Right renal cortex interstitium (tissue), 3 donors: ENCODE measurements at places on chromosomes 7 and 10.

GRCh38 chr10:117552701-117553141 lies 10.2 kb downstream of the EMX2 start:
- DNase-seq, result no peak

DNA sequence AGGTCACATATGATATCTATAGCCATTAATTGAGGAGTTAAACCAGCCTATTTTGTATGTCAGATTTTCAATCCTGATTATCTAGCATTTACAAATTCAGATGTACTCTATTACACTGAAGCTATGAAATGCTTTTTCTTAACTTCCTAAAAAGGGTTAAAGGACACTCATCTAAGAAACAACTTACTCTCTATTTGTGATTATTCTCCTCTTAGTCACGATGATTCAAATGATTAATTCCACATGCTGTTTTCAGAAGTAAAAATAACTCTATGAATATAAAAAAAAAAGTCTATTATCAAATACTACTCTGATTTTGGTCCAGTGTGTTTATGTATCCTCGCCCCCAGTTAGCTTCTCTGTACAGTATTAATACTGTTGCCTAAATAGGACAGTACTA lies 1199.9 kb downstream of the GATA3 start:
- DNase-seq, result no peak

- DNase-seq, result no peak
Measured at GRCh38 chr7:50749896-50750295, 32.8 kb downstream of the GRB10 start.

DNA sequence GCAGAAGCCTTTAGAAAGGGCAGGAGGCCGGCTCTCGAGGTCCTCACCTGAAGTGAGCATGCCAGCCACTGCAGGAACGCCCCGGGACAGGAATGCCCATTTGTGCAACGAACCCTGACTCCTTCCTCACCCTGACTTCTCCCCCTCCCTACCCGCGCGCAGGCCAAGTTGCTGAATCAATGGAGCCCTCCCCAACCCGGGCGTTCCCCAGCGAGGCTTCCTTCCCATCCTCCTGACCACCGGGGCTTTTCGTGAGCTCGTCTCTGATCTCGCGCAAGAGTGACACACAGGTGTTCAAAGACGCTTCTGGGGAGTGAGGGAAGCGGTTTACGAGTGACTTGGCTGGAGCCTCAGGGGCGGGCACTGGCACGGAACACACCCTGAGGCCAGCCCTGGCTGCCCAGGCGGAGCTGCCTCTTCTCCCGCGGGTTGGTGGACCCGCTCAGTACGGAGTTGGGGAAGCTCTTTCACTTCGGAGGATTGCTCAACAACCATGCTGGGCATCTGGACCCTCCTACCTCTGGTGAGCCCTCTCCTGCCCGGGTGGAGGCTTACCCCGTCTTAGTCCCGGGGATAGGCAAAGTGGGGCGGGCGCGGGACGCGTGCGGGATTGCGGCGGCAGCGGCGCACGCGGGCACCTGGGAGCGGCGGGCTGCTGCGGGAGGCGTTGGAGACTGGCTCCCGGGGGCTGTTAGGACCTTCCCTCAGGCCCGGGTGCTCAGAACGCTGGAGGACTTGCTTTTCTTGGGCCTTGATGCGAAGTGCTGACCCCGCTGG lies at the start of gene FAS:
FAS (plus strand) TSS at position 415 of the 777 bp plus-strand sequence; CDS start at position 494, 79 bp downstream.
- DNase-seq, result no peak

DNA sequence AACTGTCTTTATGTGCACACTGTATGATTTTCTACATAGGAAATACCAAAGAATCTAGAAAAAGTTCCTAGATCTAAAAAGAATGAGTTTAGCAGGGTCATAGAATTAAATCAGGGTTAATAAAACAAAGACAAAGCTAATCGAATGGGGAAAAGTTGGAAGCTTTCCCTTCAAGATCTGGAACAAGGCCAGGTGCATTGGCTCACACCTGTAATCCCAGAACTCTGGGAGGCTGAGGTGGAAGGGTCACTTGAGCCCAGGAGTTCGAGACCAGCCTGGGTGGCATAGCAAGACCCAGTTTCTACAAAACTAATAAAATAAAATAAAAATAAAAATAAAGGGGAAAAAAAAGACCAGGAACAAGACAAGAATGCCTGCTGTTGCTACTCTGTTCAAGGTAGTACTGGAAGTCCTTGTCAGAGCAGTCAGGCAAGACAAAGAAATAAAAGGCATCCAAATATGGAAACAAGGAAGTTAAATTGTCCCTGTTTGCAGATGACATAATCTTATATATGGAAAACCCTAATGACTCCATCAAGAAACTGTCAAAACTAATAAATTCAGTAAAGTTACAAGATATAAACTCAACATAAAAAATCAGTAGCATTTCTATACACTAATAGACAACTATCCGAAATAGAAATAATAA lies 76.1 kb upstream of the RHEB start:
- no peak for DNase-seq

DNA sequence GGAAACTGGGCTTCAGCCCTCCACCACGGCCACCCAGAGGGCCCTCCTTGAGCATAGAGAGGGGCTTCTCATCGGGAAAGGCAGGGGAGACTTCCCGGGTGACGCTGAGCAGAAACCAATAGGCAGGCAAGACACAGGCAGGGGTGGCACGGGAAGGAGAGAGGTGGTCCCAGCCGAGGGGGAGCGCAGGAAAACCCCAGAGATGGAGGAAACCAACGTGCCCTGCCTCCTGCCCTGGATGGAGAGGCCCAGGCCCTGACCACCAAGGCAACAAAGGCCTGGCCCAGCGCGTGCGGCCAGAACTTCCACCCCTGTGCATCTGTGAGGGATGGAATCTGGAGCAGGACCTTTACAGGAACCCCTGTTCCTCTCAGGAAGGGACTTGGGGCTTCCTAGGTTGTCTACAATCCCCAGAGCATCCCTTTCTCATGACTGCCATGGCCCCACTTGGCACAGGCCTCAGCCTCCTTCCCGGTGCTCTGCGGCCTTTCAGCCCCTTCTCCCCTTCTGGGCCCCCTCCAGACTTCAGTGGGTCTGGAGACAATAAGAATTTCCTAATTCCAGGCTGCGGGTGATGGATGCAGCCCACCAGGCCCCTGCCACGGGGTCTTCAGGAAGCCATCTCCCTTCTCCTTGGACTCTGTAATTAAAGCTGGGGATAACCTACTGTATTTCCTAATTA lies 137.0 kb upstream of the RET start:
- no peak for DNase-seq

- DNase-seq, result no peak
Measured at GRCh38 chr7:106571563-106571962, 89.4 kb downstream of the CCDC71L start.

GRCh38 chr7:149595541-149595940 lies 97.9 kb upstream of the ZNF746 start:
- DNase-seq, result no peak

- no peak for DNase-seq
Measured at GRCh38 chr10:60828489-60828852, 50.2 kb downstream of the CDK1 start.

DNA sequence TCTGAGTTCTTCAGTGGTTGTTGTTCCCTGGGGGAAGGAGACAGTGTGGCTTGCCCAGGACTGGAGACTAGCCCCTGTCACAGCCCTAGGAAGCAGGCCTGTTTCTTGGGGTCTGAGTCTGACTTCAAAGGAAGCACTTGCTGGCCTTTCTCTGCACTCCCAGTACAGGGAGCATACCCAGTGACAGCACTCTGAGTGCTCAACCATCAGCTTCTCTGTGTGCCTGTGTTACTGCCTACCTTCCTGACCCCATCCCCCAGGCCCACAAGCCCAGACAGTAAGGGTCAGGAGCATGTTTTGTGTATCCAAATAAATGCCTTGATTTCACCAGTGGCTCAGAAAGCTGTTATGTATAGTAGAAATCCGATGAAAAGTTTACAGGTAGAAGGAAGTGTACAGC lies 48.9 kb downstream of the OGDH start:
- DNase-seq, result no peak

DNA sequence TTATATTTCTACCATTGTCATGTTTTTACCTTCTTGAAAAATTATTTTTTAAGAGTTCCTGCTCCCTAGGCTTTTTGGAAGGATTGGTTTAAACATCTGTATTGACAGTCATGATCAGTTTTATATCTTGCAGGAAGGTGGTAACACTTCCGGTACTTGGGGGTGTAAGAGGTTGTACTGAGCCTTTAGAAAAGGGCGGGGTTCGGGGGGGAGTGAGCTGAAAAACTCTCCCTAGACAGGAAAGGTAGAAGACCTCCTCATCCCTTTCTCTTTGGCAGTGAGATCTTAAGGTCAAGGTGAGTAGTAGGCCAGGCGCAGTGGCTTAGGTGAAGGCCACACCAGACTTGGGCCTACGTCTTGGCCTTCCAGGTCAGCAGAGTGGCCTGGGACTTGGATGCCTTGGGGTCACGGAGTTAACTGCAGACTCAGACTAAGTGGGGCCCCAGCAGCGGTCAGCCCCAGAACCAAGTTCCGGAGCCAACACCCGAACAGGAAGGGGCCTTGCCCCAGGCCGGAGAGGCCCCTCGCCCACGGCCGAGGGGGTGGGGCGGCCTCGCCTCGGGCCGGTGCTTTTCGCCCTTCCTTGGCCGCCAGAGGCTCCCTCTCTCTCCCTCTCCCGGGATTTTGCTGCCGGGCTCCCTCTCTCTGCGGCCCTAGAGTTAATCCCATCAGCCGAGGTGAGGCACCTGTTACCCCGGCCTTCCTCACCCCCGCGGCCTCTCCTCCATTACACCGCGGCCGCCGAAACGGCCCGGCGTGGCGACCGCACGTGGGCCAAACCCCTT lies at the start of gene PPP1R9A:
PPP1R9A (plus strand) TSS at position 569 of the 785 bp plus-strand sequence. CDS start 2,520 bp downstream, outside the sequence.
- no peak for DNase-seq

DNA sequence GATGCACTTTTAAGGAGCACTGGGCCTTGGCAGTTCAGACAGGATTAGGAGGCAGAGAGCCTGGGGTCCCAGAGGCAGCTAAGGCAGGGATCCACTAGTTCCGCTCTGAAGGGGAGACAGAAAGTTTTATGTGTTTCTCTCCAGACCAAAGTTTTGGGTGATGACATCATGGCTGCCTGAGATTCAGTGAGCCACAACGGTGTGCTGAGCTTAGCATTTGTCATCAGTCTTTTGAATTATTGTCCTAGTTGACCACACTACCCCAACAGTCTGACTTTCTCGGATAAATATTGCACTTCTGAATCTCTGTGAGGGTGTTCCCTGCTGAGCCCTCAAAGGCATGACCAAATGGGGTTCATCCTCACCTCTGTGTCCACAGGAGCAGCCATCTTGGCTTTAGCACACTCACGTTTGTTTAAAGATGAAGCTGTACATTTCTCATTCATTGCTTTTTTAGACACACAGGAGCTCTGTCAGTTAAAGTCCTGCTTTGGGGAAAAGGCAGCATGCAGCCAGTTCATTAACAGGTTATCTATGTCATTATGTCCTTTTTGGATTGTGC lies 297.7 kb upstream of the LRGUK start:
- no peak for DNase-seq

- no peak for DNase-seq
Measured at GRCh38 chr7:5557920-5558401, 134.3 kb upstream of the TNRC18 start.

GRCh38 chr7:79091011-79091410 lies 362.5 kb downstream of the MAGI2 start:
- DNase-seq, result no peak
